ENCODE measurements at places on chromosomes 6 and 20.

DNA sequence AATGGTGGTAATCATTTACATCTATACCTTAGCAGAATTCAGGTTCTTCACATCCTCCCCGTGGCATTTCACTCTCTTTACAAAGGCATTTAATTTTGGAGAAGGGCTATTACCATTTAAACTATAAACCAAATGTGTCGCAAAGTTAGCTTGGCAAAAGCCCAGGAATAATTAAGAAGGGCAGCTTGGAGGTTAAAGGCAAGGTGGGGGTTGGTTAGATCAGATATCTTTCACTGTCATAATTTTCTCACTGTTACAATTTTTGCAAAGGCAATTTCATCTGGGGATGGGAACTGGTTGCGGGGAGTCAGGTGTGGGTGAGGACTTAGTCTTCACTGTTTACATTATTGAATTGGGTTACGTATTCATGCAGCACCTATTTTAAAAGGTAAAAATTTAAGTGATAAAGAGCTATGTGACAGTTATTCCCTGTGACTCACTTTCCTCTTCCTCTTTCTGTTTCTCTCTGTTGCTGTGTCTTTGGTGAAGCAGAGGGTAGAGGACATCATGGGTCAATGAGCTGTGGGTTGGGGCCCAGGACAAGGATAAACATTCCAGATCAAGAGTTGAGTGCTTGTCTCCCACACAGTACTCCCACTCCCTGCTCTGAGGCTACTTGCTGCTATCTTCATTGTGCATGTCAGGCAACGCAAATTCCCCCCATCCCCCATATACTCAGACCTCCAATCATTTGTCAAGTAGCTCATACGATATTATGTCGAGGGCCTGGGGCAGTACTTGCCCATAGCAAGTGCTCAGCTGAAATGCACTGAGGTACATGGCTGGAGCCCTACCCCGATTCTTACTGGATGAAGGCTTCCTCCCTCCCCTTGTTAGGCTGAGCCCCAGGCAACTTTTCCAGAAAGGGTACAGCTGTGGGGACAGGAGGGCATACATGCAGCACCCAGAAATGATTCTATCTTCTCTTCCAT is 223.1 kb upstream of the MYLIP start:
- no peak for DNase-seq

- DNase-seq, result no peak
These were observed 114.7 kb downstream of the GJA10 start for GRCh38 chr6:90008908-90009501.

GRCh38 chr6:69487688-69488087 is 309.1 kb downstream of the LMBRD1 start:
- DNase-seq, result no peak

DNA sequence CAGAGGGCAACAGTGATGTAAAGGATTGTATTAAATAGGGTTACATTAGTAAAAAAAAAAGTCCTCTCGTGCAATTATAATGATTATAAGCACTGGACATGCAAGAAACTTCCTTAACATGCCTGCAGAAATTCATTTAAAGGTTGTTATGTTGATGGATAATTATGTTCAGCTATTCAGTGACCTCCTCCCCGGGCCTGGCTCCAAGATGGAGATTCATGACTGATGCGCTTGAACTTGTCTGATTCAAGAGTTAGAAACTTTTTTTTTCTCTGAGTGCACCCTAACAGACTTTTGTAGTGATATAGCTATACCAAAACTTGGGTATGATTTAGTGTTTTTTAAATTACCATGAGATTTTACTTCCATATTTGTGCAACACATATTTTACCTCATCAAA is 1170.0 kb upstream of the CITED2 start:
- DNase-seq, result no peak

DNA sequence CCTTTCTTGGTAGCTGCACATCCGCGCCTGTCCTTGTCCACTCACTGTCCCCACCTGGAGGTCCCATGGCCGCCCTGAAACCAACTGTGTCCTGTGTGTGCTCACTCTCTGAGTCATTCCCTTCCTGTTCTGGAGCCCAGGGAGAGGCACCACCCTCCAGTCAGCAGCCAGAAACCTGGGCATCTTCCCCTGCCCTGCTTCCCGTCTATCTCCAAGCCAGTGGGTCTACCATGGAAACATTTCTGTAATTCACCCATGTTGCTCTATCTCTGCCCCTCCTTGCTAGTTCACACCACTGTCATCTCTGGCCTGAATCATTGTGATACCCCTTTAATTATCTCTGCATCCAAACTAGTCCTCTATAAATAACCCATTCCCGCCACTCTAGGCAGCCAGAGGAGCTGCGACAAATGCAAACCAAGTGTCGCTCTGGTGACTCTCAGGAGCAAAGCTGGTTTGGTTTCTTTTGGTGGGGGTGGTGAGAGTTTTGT is 28.8 kb upstream of the SYNJ2 start:
- no peak for DNase-seq

DNA sequence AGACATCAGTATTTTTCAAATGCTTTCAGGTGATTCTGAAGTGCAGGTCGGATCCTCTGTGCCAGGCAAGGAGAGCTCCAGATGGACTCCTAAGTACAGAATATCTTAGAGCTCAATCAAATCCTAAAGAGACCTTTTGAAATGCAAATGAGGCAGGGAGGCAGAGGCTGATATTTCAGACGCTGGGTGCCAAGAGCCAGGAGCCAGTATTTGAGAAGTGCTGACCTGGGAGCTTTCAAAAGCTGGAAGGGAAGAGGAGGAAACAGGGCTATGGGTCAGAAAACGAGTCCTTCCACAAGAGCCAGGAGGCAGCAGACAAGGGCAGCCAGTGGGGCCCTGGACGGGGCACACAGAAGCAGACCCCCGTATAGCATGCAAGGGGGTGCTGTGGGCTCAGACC is 46.1 kb upstream of the DSN1 start:
- DNase-seq, result no peak

GRCh38 chr6:26017632-26017966 is 55.0 kb downstream of the TRIM38 start:
- peak; percentile 52 for DNase-seq

- DNase-seq, result peak; percentile 48
These were observed 1.1 kb upstream of the JARID2 start for GRCh38 chr6:15244620-15245360.

GRCh38 chr20:3758566-3758965 is 9.0 kb downstream of the ADISSP start:
- DNase-seq, result no peak

DNA sequence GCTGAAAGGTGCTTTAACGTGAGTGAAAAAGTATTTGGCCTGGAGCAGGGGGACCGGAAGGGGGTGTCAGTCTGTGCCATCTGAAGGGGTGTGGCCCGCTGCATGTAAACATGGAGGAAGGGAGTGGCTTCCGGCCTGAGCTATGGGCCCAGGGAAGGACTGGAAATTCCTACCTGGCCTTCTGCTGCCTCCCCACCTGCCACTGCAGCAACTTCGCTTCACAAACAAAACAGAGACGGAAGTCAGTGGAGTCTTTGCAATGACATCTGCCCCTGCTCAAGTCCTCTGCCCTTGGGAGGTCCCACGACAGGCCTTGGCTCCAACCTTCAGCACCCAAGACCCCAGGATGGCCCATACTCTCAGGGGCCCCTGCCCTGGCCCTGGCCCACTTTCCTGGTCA is 28.1 kb upstream of the FOXP4 start:
- no peak for DNase-seq

DNA sequence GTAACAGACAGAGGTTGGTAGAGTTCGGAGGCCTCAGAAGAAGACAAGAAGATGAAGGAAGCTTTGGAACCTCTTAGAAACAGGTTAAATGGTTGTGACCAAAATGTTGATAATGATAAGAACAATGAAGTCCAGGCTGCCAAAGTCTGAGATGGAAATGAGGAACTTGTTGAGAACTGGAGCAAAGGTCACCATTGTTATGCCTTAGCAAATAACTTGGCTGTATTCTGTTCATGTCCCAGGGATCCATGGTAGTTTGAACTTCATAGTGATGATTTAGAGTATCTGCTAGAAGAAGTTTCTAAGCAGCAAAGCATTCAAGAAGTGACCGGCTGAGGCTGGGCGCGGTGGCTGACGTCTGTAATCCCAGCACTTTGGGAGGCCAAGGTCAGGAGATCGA is 11.1 kb upstream of the LSM14B start:
- no peak for DNase-seq

DNA sequence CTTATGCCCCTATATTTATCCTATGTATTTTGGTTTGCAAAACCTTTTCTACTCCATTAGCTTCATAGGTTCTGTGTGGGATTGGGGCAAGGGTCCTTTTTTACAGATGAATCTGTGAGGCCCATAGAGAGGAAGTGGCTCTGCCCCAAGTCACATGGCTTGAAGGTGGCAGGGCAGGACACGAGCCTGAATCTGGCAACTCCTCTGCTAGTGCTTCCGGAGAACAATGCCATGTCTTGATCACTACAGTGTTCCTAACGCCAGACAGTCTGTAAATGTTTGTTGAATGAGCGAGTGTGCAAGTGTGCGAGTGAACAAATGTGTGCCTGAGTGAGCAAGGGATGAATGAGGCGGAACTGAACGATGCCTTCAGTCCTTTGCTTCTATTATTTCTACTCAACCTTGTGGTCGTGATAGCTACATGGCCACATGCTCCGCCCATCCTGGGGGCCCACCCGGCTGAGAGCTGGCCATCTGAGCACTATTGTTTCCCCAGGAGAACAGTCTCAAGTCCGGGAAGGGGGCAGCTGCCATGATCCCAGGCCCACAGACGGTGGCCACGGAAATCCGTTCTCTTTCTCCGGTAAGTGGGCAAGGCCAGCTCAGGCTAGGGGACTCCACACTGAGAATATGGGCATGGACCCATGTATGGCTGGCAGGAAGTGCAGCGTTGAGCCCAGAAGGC is 17.8 kb upstream of the AAR2 start:
- no peak for DNase-seq

GRCh38 chr6:63307581-63308246 is 12.1 kb downstream of the LGSN start:
- no peak for DNase-seq

DNA sequence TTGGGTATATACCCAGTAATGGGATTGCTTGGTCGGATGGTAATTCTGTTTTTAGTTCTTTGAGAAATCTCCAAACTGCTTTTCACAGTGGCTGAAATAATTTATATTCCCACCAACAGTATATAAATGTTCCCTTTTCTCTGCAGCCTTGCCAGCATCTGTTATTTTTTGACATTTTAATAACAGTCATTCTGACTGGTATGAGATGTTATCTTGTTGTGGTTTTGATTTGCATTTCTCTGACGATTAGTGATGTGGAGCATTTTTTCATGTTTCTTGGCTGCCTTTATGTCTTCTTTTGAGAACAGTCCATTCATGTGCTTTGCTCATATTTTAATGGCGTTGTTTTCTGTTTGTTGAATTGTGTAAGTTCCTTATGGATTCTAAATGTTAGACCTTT is 641.6 kb downstream of the HACE1 start:
- DNase-seq, result no peak

- no peak for DNase-seq
These were observed 189.6 kb downstream of the GJA10 start for GRCh38 chr6:90083891-90084290.

DNA sequence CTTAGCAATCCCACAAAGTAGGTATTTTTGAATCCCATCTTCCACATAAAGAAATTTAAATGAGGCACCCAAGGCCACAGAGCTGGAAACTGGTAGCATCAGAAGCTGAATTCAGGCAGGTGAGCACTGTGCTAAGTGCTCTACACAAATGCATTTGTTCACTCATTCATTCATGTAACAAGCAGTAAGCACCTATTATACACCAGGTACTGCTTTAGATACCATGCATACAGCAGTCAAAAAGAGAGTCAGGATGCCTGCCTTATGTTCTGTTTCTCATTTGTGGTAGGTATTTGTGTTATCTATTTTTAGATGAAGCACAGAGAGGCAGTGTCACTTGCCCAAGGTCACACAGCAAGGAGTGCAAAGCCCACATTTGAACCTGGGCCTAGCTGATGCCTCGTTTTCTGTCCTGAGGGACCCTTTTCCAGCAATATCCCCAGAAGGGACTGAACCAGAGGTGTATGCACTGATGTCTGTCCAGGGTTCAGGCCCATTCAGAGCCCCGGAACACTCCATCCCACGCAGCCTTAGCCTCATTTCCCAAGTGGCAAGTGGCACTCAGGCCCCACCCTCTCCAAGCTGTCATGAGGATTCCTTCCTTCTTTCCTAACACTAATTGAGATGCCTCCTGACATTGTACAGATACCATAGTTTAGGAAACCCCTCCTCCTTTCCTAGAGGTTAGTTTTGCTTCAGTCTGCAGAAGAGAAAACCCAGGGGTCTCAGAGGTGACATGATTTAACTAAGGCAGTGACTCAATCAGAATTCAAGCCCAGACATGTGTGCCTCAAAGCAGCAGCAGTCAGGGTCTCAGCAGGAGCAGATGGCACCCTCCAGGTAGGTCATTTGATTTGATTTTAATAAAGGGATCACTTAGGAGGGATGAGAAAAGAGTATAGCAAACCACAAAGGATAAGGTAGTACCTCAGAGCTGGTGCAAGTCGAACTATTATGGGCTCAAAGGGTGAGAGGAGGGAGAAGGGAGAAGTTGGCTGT is 61.2 kb upstream of the SIRPA start:
- DNase-seq, result no peak

DNA sequence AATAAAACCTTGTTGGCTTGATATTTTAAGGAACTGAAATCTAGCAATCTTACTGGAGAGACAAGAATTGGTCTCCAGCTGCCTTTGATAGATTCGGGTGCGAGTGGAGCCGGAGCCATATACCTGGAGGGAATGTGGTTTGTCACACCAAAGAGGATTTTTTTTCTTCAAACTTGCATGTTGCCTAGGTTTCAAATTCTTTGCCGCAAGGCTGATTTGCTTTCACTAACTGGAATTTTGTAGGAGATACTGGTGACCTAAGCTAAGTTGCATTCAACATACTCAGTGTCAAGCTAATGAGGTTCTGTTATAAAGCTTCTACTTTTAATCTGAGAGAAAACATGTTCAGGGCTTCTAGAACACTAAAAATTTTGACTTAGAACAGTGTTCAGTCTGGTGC is 39.7 kb upstream of the ASIP start:
- no peak for DNase-seq

DNA sequence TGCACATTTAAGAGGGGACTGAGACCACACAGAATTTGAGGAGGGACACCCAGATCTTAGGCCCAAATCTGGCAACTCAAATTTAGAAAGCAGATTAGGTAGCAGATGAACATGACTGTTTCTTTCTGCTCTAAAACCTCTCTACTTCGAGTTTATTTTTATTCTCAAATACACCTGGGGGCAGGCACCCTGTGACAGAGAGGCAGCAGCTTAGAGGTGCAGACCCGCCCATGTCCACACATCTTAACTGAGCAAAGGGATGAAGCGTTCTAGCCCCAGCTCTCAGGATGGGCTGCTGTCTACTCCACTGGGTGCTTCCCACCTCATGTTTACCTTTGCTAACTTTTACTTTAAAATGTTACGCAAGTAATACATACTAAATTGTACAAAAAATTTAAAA is 125.0 kb downstream of the SLC23A2 start:
- no peak for DNase-seq

GRCh38 chr6:144547409-144547808 is 262.3 kb downstream of the UTRN start:
- DNase-seq, result no peak

All from stimulated activated CD8-positive, alpha-beta memory T cell treated with anti-CD3 and anti-CD28 coated beads, Interleukin-15, amount 100 ng/mL, for 4 hours (primary cell).